HT1080 (cell line): ENCODE measurements at places on chromosomes 13 and 19. TPM values are rescaled to one million over a fixed set of nuclear protein-coding genes. Genes with fewer than 3 reads are reported as not detected.

Gene ATP4B
- total RNA-seq = 0.13 TPM in 1 of 2 replicates, not detected in the other

Gene NLRP11
- 0.03 and 0.13 TPM in 2 replicates for total RNA-seq

Gene ZNF208
- total RNA-seq = 0.74 TPM in 1 of 2 replicates, not detected in the other

Gene ZNF439
- not detected in 2 replicates for total RNA-seq

Gene S1PR2
- total RNA-seq = 1.1 and 1.9 TPM in 2 replicates

Gene HIPK4
- total RNA-seq = not detected in 2 replicates

Gene ANO8
- 2.1 and 2.3 TPM in 2 replicates for total RNA-seq

Gene F10
- total RNA-seq = not detected in 2 replicates

Gene WDR88
- not detected in 2 replicates for total RNA-seq

Gene GNG7
- total RNA-seq = not detected in 2 replicates

Gene CGB3
- not detected in 2 replicates for total RNA-seq
